Prostate gland (tissue), 2 donors: ENCODE measurements at places on chromosomes 5 and 9. TPM values are rescaled to one million over a fixed set of nuclear protein-coding genes. Genes with fewer than 3 reads are reported as not detected.

DNA sequence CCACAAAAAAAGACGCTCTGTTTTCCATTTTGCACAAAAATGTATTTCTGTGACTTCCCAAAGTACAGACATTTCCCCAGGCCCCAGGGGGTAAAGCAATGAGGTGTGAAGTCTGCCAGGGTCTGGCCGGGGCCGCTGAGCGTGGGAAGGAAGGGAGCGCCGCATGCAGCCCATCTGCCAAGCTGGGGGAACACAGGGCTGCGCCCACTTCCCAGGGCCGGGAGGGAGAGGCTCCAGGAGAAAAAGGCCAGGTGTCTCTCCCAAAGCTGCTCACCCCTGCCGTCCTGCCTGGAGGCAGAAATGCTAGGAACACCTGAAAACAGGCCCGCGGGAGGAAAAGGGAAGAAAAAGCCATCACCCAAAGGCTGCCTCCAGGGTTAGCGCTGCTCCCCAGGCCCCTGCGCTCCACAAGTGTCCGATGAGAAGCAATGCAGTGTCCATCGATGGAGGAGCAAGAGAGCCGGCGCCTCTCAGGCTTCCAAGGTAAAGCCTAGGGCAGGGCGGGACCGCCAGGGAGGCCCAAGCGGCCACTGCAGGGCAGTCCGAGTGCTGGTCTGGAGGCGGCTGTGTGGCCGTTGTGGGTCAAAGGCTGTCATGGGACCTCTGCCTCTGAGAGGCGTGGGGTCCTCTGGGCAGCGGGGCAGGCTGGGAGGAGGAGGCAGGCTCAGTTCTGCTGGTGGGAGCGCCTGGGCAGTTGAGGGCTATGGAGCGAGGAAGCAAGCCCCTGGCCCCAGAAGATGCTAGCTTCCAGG is 6.0 kb upstream of the ZDHHC12 start:
- no peaks in the 10 kb centered on the region for H3K27me3 ChIP-seq
- H3K36me3 ChIP-seq = peaks cover 2% of the 10 kb centered on the region
- no peaks in the 10 kb centered on the region for H3K4me1 ChIP-seq
- H3K4me3 ChIP-seq = no peak overlapping the region
- no peak overlapping the region for H3K27ac ChIP-seq

DNA sequence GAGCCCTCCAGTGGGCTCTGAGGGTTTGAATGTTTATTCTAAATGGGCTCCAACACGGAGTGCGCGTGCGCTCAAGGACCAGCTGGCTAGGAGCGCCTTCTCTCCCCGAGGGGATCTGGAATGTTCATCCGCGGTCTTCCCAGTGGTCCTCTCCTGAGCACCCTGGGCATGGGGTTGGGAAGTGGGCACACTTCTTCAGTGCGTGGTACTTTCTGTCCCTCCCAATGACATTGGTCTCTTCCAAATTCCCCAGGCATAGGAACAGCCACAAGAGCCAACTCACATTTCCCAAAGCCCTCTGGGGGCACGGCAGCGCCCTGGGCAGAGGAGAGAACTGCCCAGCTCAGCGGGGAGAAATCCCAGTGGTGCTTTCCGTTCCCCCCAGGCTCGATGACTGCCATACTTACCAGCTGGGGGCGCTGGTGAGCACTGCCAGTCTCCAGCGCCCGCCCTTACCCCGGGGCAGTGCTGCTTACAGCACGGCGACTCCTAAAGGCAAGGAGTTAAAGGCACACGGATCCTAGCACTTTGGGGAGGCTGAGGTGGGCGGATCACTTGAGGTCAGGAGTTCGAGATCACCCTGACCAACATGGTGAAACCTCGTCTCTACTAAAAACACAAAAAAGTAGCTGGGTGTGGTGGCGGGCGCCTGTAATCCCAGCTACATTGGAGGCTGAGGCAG is 29.9 kb upstream of the OBP2B start:
- no peak overlapping the region for H3K4me3 ChIP-seq
- peak overlapping the region; percentile 42 for H3K27ac ChIP-seq
- H3K4me1 ChIP-seq = no peaks in the 10 kb centered on the region
- no peaks in the 10 kb centered on the region for H3K27me3 ChIP-seq

- H3K4me3 ChIP-seq = no peak overlapping the region
- H3K27ac ChIP-seq = no peak overlapping the region
- no peaks in the 10 kb centered on the region for H3K27me3 ChIP-seq
- DNase-seq = no peak
- no peaks in the 10 kb centered on the region for H3K4me1 ChIP-seq
Measured at GRCh38 chr5:9042241-9042640, 503.6 kb downstream of the SEMA5A start.

DNA sequence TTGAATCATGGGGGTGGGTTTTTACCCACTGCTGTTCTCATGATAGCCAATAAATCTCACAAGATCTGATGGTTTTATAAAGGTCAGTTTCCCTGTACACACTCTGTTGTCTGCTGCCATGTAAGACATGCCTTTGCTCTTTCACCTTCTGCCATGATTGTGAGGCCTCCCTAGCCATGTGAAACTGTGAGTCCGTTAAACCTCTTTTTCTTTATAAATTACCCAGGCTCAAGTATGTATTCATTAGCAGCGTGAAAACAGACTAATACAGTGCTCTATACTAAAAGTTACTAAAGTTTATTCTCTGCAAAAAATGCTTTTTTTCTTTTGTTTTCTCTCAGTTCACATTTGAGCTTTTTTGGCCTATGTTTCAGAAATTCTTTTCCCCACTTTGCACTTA is 33.9 kb upstream of the TLE4 start:
- no peaks in the 10 kb centered on the region for H3K36me3 ChIP-seq
- DNase-seq = no peak
- H3K4me3 ChIP-seq = no peak overlapping the region
- H3K27me3 ChIP-seq = no peaks in the 10 kb centered on the region

DNA sequence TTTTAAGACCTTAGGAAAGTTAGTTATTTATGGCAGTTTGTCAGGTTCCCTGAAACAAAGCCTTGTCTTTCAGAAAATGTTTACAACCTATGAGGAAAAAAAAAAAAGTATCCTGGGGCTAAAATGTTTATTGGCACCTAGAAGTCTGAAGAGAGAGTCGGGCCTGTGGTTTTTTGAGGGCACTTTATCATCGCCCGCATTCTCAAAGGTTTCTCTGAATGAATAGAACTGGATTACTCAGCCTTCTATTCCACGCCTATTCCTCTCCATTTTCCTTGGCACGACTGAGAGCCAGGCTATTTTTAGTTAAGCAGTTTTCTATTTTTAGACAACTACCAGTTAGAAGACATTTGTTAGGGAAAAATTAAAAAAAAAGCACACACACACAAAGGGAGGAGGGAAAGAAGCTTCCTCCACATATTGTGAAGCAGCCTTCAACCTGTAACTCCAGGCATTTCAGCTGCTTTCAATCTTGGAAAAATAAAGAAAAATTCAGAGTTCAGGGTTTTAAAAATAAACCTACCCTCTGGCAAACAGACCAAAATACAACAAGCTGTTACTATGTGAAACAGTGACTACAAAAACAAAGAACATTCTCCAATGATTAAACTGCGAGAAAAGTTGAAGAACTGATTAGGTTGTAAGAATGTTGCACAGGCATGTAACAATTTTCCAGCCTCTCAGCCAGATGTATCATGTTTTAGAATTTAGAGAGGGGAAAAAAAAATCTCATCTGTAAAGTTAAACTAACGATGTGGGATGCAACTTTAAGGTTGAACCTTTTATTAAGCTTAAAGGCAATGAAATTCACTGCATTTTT is 97.0 kb downstream of the MEF2C start:
- no peaks in the 10 kb centered on the region for H3K27me3 ChIP-seq
- no peak overlapping the region for H3K4me3 ChIP-seq
- no peaks in the 10 kb centered on the region for H3K36me3 ChIP-seq
- H3K4me1 ChIP-seq = no peaks in the 10 kb centered on the region

DNA sequence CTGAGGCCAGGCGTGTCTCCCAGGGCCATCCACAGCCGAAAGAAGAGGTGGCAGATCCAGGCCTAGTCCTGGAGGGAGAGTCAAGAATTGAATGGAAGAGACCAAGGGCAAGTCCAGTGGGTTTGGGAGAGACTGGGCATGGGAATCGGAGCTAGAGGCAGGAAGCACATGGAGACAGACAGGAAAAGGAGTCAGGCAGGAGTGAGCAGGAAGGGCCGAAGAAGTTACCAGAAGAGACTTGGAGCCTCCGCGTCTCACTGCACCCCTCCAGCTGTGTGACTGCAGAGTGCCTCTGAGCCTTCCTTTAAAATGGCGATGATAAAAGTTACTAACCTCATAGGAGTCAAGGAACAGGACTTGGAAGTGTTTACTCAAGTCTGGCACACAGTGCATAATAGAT is 64.4 kb upstream of the ANGPTL2 start:
- no peaks in the 10 kb centered on the region for H3K36me3 ChIP-seq
- DNase-seq = no peak
- peaks cover 9% of the 10 kb centered on the region for H3K4me1 ChIP-seq

- H3K4me1 ChIP-seq = peaks cover 39% of the 10 kb centered on the region
- DNase-seq = peak; percentile 41
- peak overlapping the region; percentile 65 for H3K4me3 ChIP-seq
- peak overlapping the region; percentile 85 for H3K27ac ChIP-seq
Measured at GRCh38 chr9:133119103-133119845, 1.8 kb downstream of the RALGDS start.

DNA sequence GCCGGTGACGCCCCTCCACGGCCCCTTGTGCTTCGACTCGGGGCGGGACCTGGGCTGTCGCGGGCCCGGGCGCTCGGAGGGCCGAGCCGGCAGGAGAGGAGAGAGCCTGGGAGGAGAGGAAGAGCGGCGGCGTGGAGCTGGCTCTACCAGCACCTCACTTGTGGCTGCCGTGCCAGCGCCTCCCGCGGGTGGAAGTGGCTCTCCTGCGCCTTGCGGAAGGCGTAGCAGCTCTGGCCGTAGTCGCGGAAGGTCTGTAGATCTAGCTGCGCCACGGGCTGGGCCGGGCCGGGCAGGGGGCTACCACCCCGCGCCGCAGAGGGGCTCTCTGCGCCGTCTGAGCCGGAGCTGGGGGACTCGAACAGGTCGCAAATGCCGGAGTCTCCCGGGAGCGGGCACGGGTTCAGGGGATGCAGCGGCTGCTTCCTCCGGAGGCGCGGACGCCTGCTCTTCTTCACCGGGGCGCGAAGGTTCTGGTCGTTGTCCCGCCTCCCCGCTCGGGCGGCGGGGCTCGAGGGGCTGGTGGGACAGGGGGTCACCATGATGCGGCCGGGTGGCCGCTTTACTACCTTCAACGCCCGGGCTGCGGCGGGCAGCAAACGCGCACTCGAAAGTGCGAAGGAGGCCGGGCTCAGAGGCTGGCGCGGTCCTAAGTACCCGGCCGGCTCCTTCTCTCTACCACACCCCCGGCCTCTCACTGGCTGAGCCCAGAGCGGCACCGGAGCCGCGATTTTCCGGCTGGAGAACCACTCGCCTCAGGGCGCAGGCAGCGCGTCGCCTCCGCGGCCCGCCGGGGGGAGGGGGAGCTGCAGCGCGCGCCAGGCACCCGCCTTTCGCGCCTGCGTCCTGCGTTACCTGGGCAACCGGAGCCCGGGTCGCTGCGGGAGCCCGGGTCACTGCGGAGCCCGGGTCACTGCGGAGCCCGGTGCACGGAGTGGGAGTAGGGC is at the start of gene CCNO:
CCNO (minus strand) TSS at position 624 of the 944 bp plus-strand sequence; CDS start at position 539, 85 bp downstream.
- H3K4me1 ChIP-seq = no peaks in the 10 kb centered on the region
- H3K27ac ChIP-seq = peak within 1 kb of the TSS; percentile 71
- no peaks in the 10 kb centered on the region for H3K36me3 ChIP-seq
- H3K27me3 ChIP-seq = no peaks in the 10 kb centered on the region
- peak; percentile 76 for DNase-seq
- peak within 1 kb of the TSS; percentile 39 for H3K4me3 ChIP-seq

GRCh38 chr9:6681957-6682501 is 36.5 kb upstream of the GLDC start:
- H3K27ac ChIP-seq = peak overlapping the region; percentile 97
- no peaks in the 10 kb centered on the region for H3K27me3 ChIP-seq
- no peaks in the 10 kb centered on the region for H3K4me1 ChIP-seq
- H3K36me3 ChIP-seq = no peaks in the 10 kb centered on the region
- peak overlapping the region; percentile 62 for H3K4me3 ChIP-seq

GRCh38 chr9:109699019-109699418 is 81.0 kb upstream of the PALM2AKAP2 start:
- no peaks in the 10 kb centered on the region for H3K27me3 ChIP-seq
- no peaks in the 10 kb centered on the region for H3K36me3 ChIP-seq
- H3K27ac ChIP-seq = no peak overlapping the region
- DNase-seq = no peak

DNA sequence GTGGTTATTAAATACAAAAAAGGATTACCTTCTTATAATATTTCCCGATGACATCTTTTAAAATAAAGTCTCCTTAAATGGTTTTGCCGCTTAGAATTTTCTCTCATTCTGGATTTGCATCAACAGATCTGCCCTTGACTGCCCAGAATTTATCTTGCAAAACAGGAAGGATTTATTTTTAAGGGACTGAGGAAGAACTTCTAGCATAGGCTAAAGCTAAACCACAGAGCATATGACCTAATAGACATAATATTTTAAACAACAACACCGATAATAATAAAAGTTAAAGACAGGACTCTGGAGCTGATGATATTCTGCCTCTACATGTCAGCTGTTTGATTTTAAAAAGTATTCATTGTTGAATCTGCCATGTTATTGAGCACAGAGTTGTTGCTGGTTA is 145.3 kb upstream of the ADCY2 start:
- H3K27me3 ChIP-seq = no peaks in the 10 kb centered on the region
- no peaks in the 10 kb centered on the region for H3K4me1 ChIP-seq
- no peak for DNase-seq
- H3K4me3 ChIP-seq = no peak overlapping the region
- no peaks in the 10 kb centered on the region for H3K36me3 ChIP-seq

DNA sequence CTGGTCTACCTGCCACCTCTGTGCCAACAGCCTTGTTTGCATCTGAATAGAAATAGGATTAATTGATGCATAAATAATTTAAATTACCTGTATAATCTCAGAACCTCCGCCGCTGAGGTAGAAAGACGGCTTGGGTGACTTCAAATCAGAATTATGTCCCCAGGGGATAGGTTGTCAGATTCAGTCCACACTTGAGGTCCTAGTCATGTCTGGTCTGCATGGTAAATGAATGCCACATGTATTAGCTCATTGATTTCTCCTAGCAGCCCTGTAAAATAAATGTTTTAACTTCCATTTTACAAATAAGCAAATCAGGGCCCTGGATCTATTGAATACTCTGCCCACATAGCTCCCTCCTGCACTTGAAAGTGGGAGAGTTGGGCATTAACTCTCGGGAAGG is 368.0 kb upstream of the WWC1 start:
- H3K36me3 ChIP-seq = no peaks in the 10 kb centered on the region
- DNase-seq = no peak
- H3K4me1 ChIP-seq = no peaks in the 10 kb centered on the region
- H3K27me3 ChIP-seq = no peaks in the 10 kb centered on the region
- H3K27ac ChIP-seq = no peak overlapping the region

The TAF11L5 gene
- not detected for total RNA-seq

The ADRA1B gene
- 0.14 TPM for total RNA-seq

The TBC1D13 gene
- total RNA-seq = 23.5 TPM

The TMC1 gene
- total RNA-seq = 3.0 TPM

The PCDHA11 gene
- total RNA-seq = 0.85 TPM

The GFI1B gene
- total RNA-seq = 0.85 TPM

The SLC23A1 gene
- 11.5 TPM for total RNA-seq

The FGF10 gene
- 6.9 TPM for total RNA-seq
